ENCODE measurements at places on chromosomes 5 and 9.

- DNase-seq = no peak
Measured at GRCh38 chr9:94980947-94981722, 254.6 kb downstream of the AOPEP start.

DNA sequence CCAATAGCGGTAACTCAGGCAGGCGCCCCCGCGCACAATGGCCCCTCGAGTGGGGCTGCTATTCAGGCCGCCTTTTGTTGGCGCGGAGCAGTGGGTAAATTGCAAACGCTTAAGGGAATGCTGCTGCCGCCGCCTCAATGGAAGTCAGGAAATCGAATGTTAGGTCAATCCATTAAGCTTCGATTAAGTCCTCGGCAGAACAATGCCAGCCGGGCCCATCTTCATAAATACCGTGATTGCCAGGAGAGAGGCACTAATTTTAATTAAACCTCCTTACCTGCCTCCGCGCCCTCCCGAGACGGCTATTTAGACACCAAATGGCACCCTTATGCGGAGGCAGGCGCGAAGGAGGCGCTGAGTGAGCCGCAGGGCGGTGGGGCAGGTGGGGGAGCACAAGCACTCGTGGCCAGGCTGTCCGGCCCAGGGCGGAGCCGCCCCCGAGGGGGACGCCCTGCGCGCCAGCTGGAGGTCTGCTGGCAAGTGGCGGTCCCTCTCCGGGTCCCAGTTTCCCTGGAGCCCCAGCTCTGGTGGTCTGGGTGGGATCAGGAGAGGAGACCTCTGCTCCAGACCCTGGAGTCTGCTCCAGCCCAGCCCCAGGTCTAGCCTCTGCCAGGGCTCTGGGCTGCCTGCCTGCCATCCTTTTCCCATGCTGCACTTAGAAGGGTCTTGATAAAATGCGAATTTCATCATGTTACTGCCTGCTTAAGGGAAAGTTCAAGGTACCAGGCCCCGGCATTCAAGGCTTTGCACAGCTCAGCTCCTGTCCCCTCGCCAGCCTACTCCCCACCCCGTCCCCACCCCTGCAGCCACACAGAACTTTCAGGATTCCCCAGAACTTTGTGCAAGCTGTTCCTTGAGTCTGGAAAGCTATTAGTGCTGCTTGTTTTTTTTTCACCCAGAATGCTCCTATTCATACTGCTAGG, 19.7 kb downstream of the NR5A1 start:
- no peak for DNase-seq

DNA sequence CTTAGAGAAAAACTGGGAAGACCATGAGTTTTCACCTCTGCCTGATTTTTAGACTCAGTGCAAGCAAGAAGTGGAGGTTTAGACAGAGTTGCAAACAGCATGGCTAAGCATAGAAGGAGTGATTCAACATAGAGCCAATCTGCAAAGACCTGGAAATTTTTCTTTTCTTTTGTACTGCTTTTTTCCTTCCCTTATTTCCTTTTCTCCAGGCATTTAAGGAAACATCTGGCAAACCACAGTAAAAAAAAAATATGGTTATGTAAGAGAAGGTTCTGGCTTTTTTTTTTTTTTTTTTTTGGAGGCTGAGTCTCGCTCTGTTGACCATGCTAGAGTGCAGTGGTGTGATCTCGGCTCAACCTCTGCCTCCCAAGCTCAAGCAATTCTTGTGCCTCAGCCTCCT, 16.6 kb upstream of the DCAF12 start:
- DNase-seq = no peak

DNA sequence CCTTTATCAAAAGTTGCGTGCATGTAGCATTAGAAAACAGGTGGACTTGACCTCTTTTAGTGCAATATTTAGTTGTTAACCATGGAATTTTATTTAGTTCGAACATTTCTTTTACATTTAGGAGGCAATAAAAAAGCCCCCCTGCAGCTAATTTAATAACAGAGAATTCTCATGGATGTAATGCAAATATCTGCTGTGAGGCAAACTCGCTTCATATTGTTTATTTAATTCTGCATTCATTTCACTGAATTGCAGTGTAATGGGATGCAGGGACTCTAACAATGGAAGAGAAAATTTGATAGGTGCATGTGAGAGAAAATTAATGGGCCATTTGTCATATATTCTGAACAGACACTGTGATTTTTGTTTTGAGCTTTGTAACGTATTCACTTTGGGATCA, 205.1 kb upstream of the CHD1 start:
- DNase-seq = no peak

DNA sequence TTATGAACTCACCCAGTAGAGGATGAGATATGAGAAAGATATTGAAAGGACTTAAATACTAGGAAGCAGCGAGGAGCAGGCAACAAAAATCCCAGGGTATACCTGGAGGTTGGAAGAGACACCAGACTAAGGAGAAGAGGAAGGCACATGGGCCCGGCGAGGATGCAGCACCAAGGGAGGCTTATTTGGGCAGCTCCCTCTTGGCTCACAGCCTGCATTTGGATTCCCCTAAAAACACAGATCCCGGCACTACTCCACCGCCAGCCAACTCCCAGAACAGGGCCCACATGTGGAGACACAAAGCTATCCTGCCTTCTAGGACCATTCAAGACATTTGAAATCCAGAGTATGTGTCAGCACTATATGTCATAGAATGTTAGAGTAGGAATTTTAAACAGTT, 199.8 kb upstream of the FBXL7 start:
- no peak for DNase-seq

GRCh38 chr5:156640691-156641241, 209.3 kb upstream of the PPP1R2B start:
- no peak for DNase-seq

GRCh38 chr5:164357395-164358033, 852.1 kb downstream of the MAT2B start:
- no peak for DNase-seq

- no peak for DNase-seq
Measured at GRCh38 chr9:133986061-133986460, 6.1 kb downstream of the VAV2 start.

DNA sequence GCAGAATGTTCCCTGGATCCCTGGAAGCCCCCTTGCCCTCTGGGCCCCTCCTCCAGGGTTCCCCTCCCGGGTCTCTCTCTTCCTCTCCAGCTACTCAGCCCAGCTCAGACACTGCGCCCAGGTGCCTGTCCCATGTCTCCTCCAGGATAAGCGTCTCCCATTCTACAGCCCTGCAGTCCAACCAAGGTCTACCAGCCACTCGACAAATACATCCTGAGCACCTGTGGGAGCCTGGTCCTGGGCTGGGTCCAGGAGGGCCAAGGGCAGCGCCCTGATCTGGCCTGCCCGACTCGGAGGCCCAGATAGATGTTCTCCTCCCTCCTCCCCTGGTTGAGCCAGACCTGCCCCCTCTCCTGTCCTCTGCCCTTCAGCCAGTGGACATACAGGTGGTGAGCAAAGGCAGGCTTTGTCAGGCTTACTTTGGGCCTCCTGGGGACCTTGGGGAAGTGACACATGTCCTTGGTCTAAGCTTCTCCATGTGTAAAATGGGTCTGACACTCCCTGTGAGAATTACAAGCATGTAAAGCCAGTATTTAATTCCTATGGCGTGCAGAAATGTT, 1.4 kb downstream of the FLT4 start:
- no peak for DNase-seq

DNA sequence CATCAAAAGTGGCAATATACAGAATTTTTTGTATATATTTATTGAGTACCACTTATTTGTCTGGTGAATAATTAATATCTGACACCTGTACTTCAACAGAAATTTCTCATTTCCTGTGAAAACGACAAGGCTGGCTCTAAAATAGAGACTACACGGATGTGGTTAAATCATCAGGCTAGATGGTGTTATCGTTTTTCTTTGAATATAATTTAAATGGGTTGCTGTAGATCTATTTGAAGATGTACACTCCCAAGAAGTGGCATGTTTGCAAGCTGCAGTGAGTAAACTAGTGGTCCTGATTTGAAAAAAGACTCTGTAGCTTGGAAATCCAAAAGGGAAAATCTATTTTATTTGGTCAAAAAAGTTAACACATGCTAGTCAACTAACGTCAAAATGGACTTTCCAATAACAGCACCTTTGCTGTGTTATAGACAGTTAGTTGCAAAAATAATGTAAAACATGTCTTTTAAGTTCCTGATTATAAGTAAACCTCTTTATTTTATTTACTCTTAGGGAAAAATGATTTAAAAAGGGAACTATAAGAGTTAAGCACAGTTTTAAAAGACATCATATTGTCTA, 13.8 kb downstream of the ST8SIA4 start:
- no peak for DNase-seq

DNA sequence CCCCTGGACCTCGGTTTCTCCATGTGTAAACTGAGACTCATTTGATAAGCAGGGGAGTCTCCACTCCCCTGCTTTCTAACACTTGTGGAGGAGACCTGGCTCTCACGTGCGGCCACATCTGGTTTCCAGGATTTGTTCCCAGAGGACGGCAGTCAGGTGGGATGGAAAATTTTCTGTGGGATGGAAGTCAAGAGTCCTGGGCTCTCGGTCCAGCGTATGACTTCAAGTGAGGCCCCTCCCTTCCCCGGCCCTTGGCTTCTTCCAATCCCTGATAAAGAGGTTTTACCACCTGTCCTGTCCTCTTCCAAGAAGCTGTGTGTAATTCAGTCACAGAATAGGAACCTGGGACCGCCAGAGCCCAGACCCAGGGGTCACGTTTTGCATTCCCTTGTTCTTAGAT, 35.0 kb downstream of the TMOD1 start:
- no peak for DNase-seq

DNA sequence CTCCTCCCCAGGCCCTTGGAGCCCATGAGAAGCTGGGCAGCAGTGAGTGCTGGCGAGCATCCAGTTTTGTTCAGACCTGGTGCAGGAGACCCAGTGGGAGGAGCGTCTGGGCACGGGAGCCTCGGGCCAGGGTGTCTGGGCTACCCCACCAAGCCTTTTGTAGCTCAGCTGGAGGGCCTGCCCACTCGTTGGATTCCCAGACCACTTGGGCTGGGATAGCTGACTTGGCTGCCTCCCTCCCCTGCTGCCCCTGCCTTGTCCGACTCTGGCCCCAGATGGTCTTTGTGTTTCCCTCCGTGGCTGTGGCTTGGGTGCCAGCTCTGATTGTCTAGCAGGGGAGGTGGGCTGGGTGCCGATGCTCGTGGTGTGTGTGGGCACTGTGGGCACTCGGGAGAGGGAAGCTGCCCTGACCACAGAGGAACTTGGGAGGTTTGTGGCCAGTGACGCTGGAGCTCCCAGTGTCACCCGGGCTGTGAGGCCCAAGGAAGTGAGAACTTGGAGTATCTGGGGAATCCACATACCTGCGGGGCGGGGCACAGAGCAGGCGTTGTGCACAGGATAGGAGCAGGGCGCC, 47.3 kb downstream of the WNK2 start:
- no peak for DNase-seq

DNA sequence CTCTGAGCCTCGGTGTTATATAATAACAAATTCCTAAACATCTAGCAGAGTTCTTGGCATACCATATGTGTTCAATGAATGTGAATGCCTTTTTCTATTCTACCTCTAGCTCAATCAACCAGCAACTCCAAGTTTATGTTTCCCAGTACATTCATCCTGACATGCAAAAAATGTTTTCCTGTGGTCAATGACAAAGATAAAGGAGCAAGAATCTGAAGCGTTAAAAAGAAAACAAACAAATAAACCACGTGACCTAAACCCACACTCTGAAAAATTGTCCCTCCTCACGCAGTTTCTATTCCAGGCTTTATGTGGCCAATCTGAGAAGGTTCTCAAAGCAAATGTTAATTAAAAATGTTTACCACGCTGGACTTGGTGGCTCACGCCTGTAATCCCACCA, 18.0 kb downstream of the KLF4 start:
- no peak for DNase-seq

DNA sequence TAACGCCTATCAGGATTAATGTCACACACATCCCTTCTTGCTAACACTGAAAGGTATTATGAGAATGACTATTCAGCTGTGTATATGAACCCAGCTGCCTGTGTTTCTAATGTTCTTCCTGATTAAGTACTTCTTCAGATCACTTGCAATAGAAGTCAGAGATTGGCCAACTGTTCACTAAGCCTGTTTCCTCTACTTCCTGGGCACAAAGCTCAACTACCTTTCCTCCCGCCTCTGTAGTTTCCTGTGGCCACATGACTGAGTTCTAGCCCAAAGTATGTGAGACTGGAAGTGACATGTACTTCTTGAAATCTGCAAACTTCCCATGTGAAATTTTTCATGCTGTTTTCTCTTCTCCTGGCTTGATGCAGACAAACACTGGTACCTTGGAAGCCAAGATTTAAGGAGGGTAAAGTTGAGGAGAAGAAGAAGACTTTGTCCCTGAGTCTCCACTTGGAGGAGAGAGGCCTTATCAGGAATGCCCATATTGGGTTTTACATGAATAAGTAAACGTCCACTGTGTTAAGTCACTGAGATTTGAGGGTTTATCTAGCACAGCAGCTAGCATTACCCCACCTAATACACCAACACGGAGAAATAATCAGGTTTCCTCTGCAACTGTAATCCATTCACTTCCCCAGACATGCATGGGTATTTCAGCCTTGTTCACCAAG, 58.6 kb downstream of the SLIT3 start:
- DNase-seq = no peak

GRCh38 chr5:16666130-16666882, 49.5 kb upstream of the RETREG1 start:
- no peak for DNase-seq

DNA sequence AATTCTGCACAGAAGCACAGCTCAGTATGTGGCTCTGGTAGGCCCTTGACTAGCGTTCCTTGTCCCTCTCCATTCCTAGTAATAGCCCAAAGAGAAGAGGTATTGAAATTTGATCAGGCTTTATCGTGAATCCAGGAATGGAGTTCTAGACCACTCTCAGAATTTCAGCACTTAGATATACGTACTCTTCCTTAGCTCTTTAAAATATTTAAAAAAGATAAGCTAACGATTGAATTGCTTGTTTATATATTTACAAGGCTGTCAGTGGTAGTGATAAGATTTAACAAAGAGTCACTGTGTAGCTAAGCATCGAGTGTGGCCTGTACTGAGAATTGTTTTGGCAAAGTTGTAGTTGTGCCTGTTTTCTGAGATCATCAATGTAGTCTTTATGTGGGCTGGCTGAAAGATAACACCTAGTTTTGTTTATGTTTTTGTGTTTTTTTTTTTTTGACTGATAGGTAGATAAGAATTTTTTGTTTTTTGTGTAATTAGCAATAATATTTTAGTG, 2.5 kb downstream of the KIAA1958 start:
- no peak for DNase-seq

DNA sequence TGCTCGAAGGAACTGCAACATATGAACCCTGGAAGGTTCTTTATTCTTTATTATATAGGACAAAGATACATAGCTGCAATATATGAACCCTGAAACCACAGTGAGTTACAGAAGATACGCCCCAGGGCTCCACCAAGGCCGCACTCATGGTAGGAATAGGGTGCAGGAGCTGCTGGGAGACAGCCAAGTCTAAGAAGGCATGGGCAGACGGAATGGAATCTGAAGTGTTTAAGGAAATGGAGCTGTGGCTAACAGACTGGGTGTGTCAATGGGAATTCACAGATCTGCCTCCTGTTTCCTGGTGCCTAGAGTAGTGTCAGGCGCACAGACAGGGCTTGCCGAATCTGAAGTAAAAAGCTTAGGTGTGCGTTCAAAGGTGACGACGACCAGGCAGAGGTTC, 286.4 kb downstream of the DENND1A start:
- DNase-seq = no peak

GRCh38 chr5:142246258-142246657, 78.6 kb downstream of the SPRY4 start:
- no peak for DNase-seq

GRCh38 chr5:99314721-99315120, 385.9 kb upstream of the CHD1 start:
- no peak for DNase-seq

All from NCI-H524 treated with DMSO at 0.1 percent for 48 hours (cell line).